ENCODE measurements at places on chromosomes 3 and 15.

GRCh38 chr3:40414270-40414669 is 27.3 kb downstream of the ENTPD3 start:
- H3K36me3 ChIP-seq: no peaks in the 10 kb centered on the region
- no peak for DNase-seq

DNA sequence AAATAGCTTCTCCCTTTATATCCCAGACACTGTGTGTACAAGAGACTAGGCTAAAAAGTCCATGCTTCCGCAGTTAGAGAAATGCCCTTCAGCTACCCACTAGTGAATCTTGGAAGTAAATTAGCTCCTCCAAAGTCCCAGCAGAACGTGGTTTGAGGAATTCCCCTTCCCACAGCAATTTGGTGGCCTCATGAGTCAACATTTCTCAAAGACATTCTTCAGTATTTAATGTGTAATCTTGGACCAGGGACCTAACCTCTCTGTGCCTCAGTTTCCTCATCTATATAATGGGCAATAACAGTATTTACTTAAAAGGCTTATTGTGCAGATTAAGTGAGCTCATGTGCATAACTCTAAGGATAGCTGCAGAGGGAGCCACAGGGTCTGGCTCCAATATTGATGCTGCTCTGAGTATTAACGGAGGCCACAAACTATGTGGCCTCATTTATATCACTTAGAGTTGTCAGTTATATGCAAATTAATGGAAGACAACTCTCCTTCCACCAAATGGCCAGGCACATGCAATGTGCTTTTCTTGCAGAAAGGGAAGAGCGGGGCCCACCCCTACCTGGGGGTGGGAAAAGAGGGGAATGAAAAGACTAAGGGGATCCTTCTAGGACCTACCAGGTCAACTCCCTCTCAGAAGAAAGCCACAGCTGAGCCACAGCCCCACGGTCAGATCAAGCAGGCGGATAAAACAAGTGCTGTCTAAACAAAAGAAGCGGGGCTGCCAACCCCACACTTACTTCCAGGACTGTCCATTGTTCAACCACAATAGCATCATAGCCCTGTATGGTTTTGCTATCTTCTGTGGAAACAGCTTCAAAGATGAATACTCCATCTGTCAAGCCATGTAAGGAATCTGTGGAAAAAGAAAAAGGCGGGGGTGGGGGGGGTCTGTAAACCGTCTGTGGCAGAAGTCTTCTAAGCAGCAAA is 92.4 kb downstream of the OXNAD1 start:
- no peak overlapping the region for H3K27ac ChIP-seq
- no peaks in the 10 kb centered on the region for H3K27me3 ChIP-seq
- H3K36me3 ChIP-seq: peaks cover 46% of the 10 kb centered on the region
- H3K4me1 ChIP-seq: peaks cover 10% of the 10 kb centered on the region
- H3K4me3 ChIP-seq: no peak overlapping the region

DNA sequence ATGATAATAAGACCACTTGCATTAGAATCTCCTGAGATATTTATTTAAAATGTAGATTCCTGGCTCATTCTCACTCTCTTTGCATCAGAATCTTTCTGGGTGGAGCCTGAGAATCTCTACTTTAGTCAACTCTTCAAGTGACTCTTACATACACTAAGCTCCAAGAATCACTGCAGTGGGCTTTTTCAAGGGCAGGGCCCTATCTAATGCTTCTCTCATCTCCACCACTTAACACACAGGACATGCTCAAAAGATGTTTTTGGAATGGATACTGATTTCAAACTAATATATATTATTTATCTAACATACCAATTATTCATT is 68.9 kb upstream of the GAP43 start:
- H3K4me1 ChIP-seq: no peaks in the 10 kb centered on the region
- H3K27me3 ChIP-seq: peaks cover 15% of the 10 kb centered on the region
- H3K36me3 ChIP-seq: no peaks in the 10 kb centered on the region
- H3K4me3 ChIP-seq: no peak overlapping the region
- DNase-seq: no peak

DNA sequence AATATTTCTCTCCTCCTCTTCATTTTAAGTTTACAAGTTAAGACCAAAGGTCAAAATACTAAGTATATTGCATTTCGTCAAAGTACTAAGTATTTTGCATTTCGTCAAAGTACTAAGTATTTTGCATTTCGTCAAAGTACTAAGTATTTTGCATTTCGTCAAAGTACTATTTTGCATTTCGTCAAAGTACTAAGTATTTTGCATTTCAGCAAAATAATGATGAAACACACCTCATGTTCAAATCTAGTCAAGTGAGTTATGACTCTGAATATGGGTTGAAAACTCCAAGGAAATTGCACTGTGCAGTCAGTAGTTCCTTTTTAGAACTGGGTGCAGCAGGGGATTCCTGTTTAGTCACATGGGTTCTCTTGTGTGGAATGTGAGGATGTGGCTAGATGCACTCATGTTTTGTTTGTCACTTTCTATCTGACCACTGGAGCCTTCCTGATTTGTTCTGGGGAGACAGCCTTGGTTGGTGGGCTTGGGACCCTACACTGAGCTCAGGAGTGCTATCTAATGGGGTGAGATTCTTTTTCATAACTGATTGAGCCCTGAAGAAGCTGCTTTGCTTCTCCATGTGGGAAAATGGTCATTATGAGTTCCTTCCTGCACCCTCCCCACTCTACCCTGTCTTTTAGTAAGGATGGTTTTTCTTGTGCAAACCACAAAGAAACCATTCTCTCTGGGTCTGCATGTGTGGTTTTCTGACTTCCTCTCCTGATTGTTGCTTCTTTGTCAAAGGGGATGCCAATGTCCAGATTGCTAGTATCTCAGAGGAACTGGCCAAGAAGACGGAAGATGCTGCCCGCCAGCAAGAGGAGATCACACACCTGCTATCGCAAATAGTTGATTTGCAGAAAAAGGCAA is 73.4 kb downstream of the CCK start:
- no peak overlapping the region for H3K4me3 ChIP-seq
- H3K27ac ChIP-seq: peak overlapping the region; percentile 80
- peaks cover 50% of the 10 kb centered on the region for H3K4me1 ChIP-seq
- DNase-seq: no peak

- H3K36me3 ChIP-seq: no peaks in the 10 kb centered on the region
- H3K27ac ChIP-seq: no peak overlapping the region
- no peaks in the 10 kb centered on the region for H3K27me3 ChIP-seq
These were observed 247.8 kb downstream of the OTOL1 start for GRCh38 chr3:161744366-161744765.

DNA sequence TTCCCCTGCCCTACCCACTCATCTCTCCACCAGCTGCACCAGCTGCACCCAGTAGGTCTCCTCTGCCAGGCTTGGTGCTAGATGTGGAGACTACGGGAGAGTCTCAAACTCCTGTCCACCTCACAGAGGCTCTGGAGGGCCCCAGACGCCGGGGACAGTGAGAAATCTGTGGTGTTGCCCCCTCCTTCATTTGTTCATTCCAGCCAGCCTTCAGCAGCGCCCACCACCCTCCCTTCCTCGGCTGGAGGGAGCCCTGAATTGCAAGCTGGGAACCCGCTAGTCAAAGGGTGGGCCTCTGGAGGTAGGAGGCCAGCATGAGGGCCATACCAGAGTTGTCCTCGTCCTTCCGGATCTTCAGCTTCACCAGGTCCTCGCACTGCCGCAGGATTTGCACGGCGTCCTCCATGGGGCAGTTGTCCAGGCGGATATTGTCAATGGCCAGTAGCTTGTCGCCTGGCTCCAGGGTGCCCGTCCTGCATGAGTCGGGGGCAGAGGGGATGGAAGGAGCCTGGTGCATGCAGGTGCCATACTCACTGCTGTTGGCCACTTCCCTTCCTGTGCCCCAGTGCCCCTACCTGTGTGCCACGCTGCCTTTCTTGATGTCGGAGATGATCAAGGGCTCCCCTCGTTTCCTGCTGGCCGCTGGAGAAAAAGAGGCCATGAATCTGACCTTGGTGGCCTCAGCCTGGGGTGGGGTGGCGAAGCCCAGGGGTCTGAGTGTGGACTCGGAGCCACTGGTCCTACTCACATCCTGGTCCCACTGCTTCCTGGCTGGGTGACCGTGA is 29.1 kb downstream of the GRIP2 start:
- H3K27ac ChIP-seq: peak overlapping the region; percentile 78
- H3K4me1 ChIP-seq: no peaks in the 10 kb centered on the region
- no peak for DNase-seq
- no peaks in the 10 kb centered on the region for H3K36me3 ChIP-seq

GRCh38 chr3:128050597-128050996 is 1.6 kb upstream of the SEC61A1 start:
- no peak overlapping the region for H3K27ac ChIP-seq
- no peak for DNase-seq
- peaks cover 32% of the 10 kb centered on the region for H3K27me3 ChIP-seq
- no peak overlapping the region for H3K4me3 ChIP-seq
- peaks cover 28% of the 10 kb centered on the region for H3K36me3 ChIP-seq

- H3K36me3 ChIP-seq: no peaks in the 10 kb centered on the region
- DNase-seq: no peak
- H3K4me1 ChIP-seq: no peaks in the 10 kb centered on the region
These were observed 121.6 kb downstream of the EEFSEC start for GRCh38 chr3:128274837-128275236.

- no peaks in the 10 kb centered on the region for H3K36me3 ChIP-seq
- no peak for DNase-seq
- H3K27me3 ChIP-seq: peaks cover 8% of the 10 kb centered on the region
- H3K4me1 ChIP-seq: peaks cover 2% of the 10 kb centered on the region
These were observed 17.4 kb upstream of the NPTN start for GRCh38 chr15:73650416-73651126.

DNA sequence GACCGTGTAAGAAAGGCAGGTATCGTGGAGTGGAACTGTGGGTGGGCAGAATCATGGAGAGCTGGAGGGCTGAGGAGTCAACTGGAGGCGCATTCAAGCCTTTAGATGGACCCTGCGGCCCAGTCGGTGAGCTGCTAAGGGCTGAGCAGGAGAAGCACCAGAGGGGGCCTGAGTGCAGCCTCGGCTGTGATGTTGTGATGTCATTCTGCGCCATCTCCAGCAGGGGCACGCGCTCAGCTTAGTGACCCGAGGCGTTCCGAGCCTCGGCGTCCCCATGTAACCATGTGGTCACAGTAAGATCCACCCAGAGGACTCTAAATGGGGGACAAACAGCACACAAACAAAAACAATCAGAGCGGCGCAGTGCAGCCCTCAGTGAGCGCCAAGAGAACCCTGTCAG is 76.8 kb downstream of the VGLL4 start:
- H3K36me3 ChIP-seq: peaks cover 16% of the 10 kb centered on the region
- H3K27ac ChIP-seq: no peak overlapping the region
- no peaks in the 10 kb centered on the region for H3K27me3 ChIP-seq
- H3K4me1 ChIP-seq: no peaks in the 10 kb centered on the region

- no peaks in the 10 kb centered on the region for H3K36me3 ChIP-seq
- DNase-seq: no peak
- no peak overlapping the region for H3K27ac ChIP-seq
These were observed 112.6 kb downstream of the TCF12 start for GRCh38 chr15:57031082-57031481.

DNA sequence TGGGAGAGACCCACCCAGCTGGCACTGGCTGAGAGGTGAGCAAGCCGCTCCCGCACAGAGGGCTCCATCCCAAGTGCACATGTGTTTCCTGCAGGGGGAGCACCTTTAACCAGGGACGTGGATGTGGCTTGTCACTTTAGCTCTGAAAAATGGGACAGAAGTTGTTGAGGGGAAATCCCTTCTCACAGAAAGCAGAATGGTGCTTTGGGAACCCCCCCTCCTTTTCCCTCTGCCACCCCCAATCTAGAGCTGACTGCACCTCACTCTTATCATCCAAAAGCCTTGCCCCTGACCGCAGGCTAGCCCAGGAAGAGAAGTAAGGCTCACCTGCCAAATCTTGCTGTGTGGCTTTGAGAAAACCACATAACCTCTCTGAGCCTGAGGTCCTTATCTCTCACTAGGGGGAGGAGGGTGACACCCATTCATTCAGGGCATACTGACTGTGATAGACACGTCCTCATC is 77.9 kb downstream of the RPN1 start:
- H3K27me3 ChIP-seq: peaks cover 52% of the 10 kb centered on the region
- H3K4me3 ChIP-seq: no peak overlapping the region
- peaks cover 17% of the 10 kb centered on the region for H3K4me1 ChIP-seq
- no peaks in the 10 kb centered on the region for H3K36me3 ChIP-seq
- peak; percentile 52 for DNase-seq
- H3K27ac ChIP-seq: no peak overlapping the region

DNA sequence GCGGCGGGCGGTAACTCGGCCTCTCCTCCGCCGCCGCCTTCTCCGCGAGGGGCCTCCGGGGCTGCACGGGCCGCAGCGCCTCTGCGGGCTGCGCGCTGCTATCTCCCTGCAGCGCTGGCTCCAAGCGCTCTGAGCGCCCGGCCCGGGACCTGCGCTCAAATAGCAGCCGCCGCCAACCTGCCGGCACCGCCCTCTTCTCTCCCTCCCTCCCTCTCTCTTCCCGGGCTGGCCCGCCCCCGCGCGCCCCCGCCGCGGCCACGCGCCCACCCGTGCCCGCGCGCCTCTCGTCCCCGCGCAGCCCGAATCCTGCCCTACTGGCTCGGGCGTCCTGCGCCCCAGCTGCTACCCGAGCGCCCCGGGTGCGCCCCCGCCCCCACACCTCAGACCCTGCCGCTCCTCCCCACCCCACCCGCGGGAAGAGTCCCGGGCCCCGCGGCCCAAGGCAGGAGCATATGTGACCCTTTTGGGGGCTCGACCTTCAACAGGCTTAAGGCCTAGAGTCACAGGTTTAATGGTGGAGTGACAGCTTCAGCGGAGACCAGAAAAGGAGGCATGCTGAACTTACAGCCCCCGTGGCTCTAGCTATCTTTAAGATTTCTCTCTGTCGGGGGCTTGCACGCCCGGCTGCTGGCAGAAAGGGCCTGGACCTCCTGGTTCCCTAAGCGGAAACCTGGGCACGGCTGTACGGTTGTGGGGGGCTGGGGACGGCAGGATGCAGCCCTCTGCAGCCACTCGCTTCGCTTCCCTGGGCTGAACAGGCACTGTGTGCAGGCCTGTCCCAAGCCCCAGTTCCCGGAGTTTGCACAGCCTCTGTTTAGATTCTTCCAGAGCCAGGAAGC is at the start of gene CACNA2D2:
Gene CACNA2D2 (minus strand): TSS at position 131 of the 839 bp plus-strand sequence. CDS start 211 bp downstream, outside the sequence.
- no peak within 1 kb of the TSS for H3K27ac ChIP-seq
- DNase-seq: peak; percentile 75
- no peaks in the 10 kb centered on the region for H3K36me3 ChIP-seq
- H3K27me3 ChIP-seq: peaks cover 88% of the 10 kb centered on the region
- no peaks in the 10 kb centered on the region for H3K4me1 ChIP-seq
- H3K4me3 ChIP-seq: peak within 1 kb of the TSS; percentile 55

- H3K27me3 ChIP-seq: no peaks in the 10 kb centered on the region
- H3K4me1 ChIP-seq: no peaks in the 10 kb centered on the region
- no peaks in the 10 kb centered on the region for H3K36me3 ChIP-seq
- H3K27ac ChIP-seq: no peak overlapping the region
These were observed 177.5 kb downstream of the EPHA6 start for GRCh38 chr3:96991800-96992365.
